ENCODE measurements at places on chromosomes 7 and 10.

DNA sequence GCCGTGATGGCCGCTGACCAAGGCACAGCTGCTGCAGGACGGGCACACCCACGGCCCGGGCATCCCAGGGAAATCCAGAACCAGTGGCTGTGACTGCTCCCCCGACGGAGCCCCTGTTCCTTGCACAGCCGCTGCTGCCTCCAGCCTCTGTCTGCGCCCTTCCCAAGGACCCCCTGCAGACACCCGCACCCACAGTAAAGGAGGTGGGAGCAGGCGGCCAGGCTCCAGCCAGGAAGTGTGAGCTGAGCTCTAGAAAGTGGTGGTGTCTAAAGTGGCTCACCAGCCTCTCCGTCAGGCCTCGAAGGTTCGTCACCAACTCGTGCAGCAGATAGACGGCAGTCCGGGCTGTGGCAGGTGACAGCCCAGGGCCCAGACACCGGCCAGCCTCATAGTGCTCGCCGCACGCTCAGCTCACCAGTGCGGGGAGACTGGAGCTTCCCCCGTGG lies 306.7 kb downstream of the DNAJB6 start:
- DNase-seq = no peak

DNA sequence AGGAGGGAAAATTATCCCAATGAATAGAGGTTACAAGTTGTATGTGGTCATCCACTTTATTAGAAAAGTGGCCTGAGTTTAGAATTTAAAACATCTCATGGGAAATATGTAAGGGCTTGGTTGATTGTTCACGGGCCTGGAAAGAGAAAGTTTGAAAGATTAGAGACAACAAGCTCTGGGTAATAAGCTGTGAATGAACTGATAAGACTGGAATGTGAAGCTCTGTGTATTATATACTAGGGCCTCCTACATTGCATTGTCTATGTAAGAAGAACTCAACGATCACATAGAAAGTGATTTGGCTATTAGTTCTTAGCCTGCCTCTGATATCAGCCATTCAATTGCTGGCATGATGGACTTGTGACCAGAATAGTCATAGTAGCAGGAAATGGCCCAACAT lies 199.2 kb upstream of the MAGI2 start:
- DNase-seq = peak; percentile 74

GRCh38 chr10:30476511-30477155 lies 42.6 kb downstream of the MAP3K8 start:
- no peak for DNase-seq

DNA sequence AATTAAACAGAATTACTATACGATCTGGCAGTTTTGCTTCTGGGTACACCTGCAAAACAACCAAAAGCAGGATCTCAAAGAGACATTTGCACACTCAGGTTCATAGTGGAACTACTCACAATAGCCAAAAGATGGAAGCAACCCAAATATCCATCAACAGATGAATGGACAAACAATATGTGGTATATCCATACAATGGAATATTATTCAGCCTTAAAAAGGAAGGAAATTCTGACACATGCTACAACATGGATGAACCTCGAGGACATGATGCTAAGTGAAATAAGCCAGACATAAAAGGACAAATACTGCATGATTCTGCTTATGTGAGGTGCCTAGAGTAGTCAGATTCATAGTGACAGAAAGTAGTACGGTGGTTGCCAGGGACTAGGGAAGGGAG lies 330.7 kb downstream of the PLXNA4 start:
- no peak for DNase-seq

DNA sequence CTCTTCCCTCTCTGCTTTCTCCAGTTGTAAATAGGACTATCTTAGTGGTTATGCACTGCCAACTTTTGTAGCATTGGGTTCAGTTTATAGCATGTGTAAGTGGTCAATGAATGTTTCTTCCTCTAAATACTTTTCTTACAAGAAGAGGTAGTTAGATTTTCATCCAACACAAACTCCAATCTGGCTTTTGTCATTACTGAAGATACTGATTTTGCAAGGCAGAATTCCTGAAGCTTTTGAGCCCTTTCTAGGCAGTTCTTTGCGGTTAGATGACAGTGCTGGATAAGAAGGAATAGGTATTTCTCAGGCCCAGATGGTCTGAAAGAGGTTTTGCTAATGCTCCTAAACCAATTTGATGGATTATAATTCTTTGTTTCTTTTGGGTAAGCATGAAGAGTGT lies 60.5 kb downstream of the BICC1 start:
- DNase-seq = no peak

- no peak for DNase-seq
Measured at GRCh38 chr7:51209426-51209825, 107.2 kb downstream of the COBL start.

GRCh38 chr10:13001887-13002212 lies 337 bp upstream of the CCDC3 start:
- DNase-seq = no peak

Data from NCI-H226 (cell line).